ENCODE measurements at places on chromosomes 3 and 15.

- no peak for DNase-seq
These were observed 28.3 kb downstream of the MASP1 start for GRCh38 chr3:187263270-187263669.

DNA sequence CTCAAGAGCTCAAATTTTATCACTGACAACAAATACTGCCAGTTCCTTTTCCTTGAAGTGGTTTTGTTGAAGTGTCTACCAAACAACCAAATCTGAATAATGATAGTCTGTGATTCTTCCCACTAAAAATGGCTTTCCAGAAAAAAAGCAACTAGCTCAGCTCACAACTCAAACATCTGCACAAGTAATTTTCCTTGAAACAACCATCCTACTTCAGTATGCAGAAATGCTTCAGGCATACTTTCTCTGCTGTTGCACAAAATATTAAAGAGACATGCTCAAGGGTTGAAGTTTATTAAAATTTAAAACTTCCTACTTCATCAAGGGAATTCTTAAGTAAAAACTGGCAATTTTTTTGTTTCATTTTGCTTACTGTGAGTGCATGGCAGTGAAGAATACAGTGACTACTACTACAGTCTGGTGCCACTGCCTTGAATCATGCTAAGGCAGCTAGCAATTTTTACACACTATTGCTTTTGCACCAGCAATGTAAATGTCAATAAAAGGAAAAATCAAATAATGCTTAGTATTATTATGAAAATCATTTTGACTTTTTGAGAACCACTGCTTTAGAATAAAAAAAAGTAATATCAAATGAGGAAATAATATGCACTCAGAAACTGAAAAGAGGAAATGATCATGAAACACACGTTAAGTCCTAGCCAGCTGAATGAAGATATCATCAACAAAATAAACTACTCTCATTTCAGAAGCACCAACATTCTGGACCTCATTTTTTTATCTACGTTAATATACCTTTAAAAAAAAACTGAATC is 33.6 kb downstream of the VPS13C start:
- DNase-seq, result no peak

DNA sequence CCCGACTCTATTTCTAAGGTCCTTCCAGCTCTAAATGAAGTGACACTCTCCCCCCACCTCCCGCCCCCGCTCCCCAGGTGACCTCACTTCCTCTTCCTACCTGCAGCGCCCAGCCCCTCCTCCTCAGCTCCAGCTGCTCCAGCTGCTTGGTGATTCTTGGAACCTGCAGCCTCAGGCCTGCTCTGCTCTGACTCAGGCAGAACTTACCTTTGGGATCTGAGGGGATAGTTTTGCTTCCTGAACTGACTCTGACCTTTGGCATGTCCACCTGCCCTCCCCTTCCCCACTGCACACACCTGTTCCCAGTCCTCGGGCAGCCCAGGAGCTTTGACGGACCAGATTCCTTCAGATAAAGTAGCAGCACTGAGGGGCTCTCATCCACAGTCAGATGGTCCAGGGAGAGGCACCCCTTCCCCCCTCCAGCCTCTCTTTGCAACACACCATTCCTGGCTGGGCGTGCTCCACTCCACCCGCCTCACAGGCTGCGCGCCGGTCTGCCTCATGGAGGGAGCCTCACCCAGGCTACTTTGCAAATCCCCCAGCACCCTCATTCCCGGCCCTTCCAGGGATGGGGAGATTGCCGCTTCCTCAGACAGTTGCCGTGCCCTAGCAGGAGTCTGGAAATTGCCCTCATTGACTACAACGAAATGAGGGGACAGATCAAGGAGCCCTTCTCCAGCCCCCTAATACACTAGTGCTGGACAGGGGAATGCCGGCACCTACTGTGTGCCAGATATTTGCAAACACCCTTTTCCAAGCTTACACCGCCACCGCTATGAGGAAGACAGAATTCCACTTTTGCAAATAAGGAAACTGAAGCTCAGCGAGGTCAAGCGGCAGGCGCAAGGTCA is 692 bp upstream of the C15orf39 start:
- peak; percentile 50 for DNase-seq

DNA sequence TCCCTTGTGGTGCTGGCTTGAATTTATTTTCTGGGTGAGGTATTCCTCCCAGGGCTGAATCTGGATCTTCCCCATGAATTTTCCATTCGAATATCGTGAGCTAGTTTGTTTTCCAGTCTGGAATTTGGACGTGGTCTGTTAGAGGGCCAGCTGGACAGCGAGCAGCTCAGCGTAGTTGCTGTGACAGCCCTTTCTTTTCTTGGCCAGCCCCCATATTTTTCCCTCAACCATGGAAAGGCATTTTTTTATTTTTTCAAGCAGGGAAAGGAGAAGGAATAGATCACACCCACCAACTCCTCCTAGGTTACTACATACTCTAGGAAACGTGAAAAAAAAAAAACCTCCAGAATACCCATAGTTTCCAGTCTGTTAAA is 152.0 kb downstream of the KLHL25 start:
- DNase-seq, result no peak

DNA sequence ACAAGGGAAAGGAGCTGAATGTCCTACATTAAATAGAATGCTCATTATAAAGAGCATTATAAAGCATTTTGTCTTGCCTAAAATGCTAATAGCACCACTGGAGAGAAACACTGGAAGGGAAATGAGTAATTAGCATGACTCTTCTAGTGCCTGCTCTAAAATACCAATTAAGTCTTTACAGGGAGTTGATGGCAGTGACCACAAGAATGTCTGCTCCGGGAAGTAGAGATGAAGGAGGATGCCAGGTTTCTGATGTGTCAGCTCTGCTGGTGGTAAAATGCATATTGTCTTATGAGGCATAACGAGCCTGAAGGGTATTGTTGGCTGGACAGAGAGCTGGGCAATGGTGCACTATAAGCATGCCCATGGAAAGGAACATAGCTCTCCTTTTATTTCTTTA is 49.5 kb downstream of the MYLK start:
- DNase-seq, result peak; percentile 64

GRCh38 chr3:124353691-124354090 is 361.8 kb upstream of the ROPN1 start:
- DNase-seq, result no peak

DNA sequence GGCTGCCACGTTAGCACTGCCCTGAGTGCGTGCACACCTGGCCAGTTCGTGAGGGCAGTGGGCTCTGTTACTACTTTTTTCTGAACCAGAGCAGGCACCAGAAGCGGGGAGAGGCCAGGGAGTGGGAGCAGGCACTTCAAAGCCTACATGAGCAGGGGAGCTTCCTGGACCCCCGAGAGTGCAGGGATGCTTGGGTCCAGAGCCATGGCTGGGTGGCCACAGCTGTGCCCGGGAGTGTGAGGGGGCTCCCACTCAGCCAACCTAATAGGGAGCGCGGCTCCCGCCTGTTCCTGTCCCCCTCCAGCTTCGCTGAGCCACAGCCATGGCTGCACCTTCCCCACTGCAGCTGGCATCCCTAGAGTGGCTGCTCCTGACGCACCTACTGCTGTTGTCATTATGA is 1423.3 kb downstream of the SI start:
- no peak for DNase-seq

- no peak for DNase-seq
These were observed 6.1 kb upstream of the THSD4 start for GRCh38 chr15:71109130-71109529.

DNA sequence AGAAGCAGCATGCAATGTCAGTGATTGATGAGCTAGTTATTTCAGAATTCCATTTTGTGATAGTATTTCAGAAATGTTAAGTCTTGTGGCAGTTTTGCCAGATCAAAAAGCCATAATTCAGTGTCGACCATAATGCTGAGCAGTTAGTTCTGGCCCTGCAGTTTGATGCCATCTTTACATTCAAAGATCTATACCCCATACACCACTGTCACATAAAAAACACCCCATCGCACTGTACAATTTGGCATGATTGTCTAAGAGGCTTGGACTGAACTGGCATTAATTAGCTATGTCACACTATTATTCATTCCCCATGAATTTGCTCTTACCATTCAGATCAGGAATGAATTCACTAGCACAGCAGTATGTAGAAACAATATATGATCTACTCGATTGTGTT is 127.7 kb upstream of the EPHA3 start:
- DNase-seq, result no peak

- no peak for DNase-seq
These were observed 71.3 kb downstream of the NUP210 start for GRCh38 chr3:13348661-13349396.
